ENCODE measurements at places on chromosomes 1 and 21.
A peak's percentile ranks its signal among the peaks of the same experiment; 100 is the strongest.

- no peak for DNase-seq
Observed at GRCh38 chr21:45006536-45007095, 66.8 kb downstream of the SLX9 start.

GRCh38 chr1:95407131-95407885 is 173.3 kb downstream of the RWDD3 start:
- no peak for DNase-seq

GRCh38 chr1:229296541-229296941 is 25.6 kb downstream of the RAB4A start:
- DNase-seq: peak; percentile 45

DNA sequence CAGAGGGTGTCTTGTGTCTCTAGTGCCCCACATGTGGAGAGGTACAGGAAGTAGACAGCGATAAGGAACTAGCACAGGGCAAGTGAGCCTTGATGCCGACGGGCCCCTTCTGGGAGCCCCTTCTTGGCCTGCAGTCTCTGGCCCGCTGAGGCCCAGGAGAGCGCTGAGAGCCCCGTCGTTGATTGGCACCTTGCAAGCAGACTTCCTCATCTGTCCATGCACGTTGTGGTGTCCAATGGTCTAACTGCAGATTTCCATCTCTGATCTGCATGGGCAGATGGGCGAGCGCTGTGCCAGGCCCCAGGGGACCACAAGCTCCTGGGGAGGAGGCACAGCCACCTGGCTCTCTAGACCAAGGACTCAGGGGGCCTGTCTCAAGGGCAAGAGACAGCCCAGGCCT is 32.4 kb downstream of the PLEKHA6 start:
- DNase-seq: no peak

- DNase-seq: no peak
Observed at GRCh38 chr1:24899581-24900485, 30.2 kb downstream of the RUNX3 start.

DNA sequence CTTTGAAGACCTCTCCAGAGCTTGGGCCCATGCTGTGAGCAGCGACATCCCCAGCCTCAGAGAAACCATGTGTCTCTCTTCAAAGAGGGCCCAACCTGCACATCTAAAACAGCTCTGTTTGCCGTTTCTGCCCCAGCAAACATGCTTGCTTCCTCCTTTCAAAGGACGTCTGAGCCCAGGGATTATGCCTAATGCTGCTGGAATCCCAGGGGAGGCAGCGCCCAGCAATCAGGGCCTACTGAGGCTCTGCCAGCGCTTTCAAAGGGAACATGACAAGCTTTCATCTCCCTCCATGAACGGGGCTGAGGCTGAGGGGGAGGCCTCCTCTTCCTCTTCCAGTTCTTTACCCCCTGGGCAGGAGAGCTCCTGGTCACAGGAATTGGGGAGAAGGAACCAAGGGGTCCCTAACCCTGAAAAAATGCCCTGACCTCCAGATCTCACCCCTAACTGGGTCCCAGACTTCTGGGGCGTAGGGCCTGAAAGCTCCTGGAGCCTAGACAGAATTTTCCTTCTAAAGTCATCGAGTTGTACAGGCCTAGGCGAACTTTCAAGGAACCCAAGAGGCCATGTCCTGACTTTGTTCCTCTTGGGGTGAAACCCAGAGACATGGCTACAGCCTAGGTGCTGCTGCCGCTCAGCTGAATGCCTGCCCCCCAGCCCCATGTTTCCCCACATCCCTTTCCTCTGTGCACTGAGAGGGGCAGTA is 13.4 kb upstream of the ASCL5 start:
- DNase-seq: no peak
